ENCODE measurements at places on chromosomes 16 and 17.

GRCh38 chr17:65166787-65167186 is 29.6 kb downstream of the RGS9 start:
- DNase-seq: no peak

DNA sequence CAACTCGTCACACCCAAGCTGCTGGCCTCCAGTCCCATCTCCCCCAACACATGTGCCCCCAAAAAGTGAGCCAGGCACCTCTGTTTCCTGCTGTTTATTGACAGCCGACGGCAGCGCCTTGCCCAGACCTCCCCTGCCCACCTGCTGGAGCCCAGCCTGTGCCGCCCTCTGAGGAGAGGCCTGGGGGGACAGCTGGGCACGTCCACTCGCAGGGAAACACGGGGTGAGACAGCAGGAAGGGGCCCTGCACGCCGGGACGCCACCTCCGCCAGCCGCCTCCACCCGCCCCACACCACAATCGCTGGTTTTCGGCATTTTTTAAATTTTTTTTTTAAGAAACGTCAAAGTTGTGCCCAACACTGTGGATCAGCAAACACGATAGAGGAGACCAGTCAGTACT is 19.3 kb downstream of the CASKIN1 start:
- DNase-seq: no peak

DNA sequence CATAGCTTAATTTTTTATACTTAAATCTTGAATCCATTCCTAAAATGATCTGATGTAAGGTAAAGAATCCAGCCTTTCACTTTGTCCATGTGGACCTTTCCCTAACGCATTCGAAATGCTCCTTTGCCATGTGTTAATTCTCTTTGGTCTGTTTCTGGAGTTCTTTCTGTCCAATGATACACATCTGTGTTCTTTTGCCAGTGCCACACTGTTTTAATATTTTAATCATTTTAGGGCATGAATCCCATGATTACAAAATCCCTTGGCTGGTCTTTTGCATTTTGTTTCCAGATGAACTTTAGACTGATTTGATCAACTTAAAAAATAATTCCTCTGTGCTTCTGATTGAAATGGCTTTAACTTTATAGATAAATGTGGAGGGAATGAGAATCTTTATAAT is 74.1 kb downstream of the NTN1 start:
- DNase-seq: no peak

- DNase-seq: no peak
Measured at GRCh38 chr17:77770331-77771105, 188.0 kb upstream of the TNRC6C start.

DNA sequence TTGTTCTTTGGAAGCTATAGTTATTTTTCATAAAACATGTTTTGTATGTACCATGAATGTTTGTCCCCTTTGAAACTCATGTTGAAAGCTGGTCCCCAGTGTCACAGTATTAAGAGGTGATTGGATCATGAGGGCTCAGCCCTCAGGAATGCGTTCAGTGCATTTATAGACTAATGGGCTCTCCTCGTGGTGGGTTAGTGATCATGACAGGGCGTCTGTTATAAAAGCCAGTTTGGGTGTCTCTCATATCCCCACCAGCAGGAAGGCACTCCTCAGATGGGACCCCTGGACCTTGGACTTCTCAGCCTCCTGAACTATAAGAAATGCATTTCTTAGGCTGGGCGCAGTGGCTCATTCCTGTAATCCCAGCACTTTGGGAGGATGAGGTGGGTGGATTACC is 10.4 kb downstream of the BANP start:
- DNase-seq: no peak

DNA sequence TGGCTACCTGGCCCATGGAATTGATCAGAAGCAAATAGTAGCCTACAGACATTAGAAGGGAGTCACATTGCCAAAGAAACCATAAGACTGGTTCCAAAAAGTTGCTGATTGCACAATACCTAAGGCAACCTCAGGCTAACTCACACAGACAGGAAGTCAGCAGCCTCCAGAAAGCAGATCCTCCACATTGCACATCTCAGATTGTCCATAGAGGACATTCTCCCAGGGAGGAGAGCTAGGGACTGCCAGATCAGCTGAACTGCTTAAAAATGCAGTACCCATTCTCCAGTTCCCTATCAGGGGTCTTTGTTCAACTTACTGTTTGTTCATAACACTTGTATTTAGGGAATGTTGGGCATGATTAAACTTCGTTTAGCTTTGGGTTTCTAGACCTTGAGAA is 4.2 kb downstream of the CCL3 start:
- DNase-seq: no peak

- DNase-seq: no peak
Measured at GRCh38 chr16:74950511-74950910, 34.4 kb downstream of the WDR59 start.

GRCh38 chr16:73864868-73865267 is 431.7 kb upstream of the PSMD7 start:
- DNase-seq: no peak

GRCh38 chr17:35774499-35774898 is 13.8 kb downstream of the C17orf50 start:
- DNase-seq: no peak

GRCh38 chr16:3022684-3023414 is 893 bp downstream of the HCFC1R1 start:
- DNase-seq: no peak

DNA sequence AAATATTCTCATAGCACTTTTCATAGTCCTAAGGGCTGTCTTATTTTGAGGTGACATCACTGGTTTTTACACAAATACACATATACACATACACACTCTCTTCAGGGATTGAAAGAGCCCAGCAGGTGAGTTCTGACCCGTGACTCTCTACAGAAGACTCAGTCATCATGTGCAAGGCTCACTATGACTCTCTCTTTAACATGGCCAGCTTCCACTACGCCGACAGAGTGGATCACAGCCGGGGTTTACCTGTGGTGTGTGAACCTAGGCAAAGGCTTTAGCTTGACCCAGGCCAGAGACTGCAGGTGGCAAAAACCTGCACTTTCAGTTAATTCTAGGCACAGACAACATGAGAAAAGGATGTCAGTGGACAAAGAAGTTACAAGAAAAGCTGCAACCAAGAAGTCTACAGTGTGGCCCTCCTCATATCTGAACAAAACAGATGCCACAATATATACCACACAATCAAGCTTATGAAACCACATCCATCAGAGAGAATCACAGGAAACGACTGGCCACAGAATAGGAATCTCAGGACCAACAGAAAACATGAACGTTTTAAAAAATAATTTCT is 56.5 kb downstream of the CYTH1 start:
- DNase-seq: no peak

DNA sequence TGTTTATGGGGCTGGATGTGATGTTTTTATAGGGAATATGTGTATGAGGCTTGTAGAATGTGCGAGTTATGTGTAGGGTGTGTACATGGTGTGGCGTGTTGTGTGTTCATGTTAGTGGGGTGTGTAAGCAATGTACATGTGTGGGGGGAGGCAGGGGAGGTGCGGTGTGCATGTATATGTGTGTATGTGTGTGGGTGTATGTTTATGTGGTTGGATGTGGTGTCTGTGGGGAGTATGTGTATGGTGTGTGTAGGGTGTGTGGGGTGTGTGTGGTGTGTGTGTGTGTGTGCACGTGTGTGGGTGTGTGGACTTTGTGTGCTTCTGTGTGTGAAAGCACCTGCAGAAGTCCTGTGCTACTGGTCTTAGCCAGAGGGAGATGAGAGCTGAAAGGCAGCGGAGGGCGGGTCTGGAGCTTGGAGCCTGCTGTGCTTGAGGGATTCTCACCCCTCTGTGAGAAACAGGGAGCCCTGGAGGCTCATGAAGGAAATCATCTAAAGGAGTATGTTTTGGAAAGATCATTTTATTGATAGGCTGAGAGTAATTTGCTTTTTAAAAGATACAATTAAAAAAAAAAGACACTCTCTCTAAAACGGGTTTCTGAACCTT is 222.7 kb downstream of the HS3ST4 start:
- DNase-seq: no peak

Measured in effector memory CD4-positive, alpha-beta T cell (primary cell).